ENCODE measurements at places on chromosomes 1 and 21.

DNA sequence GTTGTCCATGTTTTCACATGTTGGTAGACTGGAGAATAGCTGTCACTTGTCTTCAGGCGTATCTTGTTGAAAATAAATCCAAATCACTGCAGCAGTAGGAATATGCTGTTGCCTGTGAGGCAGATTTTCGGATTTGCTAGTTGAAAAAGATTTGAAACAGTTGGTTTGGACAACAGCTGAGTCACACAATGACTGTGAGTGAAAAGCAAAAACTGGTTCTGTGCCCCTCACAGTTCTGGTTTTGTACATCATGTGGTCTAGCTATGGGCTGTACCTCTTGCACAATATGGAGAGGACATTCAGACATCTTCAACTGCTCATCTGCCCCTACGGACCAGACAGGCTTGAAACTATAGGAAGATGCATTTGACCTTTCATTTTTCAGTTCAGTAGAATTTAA lies 1.8 kb downstream of the ARF1 start:
- DNase-seq, result no peak

DNA sequence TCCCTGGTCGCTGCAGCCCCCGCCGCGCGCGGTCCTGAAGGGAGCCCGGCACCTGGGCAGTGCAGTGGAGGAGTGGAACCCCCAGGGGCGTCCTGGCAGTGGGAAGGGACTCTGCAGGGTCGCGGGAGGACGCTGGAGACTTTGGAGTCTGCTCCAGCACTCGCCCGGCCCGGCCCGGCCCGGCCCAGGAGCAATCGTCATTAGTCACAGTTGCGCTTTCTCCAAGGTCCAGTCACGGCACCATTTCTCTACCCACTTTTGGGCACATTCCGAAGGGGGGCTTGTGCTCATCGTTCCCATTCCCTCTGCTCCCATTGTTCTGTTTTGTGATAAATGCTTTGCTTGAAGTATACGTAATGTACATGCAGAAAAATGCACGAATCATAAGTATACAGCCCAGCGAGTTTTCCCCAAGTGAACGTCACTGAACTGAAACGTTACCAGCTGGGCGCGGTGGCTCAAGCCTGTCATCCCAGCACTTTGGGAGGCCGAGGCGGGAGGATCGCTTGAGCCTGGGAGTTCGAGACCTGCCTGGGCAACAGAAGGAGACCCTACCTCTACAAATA lies 999 bp downstream of the THAP3 start:
- no peak for DNase-seq

DNA sequence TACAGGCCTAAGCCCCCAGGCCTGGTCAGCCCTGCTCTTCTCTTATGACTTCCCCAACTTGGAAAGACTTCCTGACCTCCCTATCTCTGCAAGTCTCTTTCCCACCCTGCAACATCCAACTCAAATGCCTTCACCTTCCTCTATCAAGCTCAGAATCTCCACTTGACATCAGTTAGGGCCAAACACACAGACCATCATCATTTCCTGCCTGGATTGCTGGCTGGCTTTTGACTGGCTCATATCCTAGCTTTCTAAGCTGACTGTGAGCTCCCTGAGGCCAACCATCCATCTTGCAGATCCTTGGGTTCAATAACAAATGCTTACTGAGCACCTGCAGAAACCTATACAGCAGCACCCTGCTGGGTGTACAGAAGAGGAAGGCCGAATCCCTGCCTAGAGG lies 137.3 kb upstream of the EDN2 start:
- DNase-seq, result no peak

GRCh38 chr1:247456914-247457639 lies 827 bp downstream of the OR2B11 start:
- no peak for DNase-seq

GRCh38 chr1:215001419-215002021 lies 81.0 kb upstream of the KCNK2 start:
- DNase-seq, result no peak

- no peak for DNase-seq
Observed at GRCh38 chr1:209657140-209657879, 5.1 kb upstream of the LAMB3 start.

- DNase-seq, result no peak
Observed at GRCh38 chr1:113141650-113142473, 68.9 kb downstream of the LRIG2 start.

DNA sequence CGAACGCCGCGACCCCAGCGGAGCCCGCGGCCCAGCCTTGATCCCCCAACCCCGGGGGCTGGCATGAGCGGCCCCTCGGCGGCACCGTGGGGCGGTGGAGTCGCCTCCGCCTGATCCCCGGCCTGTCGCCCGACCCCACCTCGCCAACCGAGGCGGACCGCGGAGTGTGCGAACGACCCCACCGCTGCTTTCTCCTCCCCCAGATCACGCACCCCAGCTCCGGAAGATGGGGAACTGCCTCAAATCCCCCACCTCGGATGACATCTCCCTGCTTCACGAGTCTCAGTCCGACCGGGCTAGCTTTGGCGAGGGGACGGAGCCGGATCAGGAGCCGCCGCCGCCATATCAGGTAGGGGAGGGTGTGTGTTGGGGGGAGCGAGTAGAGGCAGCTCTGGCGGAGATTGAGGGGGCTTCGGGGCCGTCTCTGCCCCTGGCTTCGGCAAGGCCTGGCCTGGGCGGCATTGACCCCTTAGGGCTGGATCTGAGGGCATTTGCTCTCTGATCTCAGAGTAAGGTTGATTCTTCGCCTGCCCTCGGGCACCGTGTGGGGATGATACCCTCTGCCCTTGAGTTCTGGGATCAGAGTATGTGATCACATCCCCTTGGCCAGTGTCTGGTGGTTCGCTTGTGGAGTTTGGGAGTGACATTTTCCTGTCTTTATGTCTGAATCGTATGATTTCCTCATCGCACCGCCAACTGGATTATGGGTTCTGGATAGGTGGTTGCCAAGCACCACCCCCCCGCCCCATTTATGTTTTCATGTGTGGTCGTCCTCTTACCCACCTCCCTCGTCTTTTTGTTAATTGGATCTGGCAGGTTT lies 668 bp downstream of the RNF11 start:
- peak; percentile 5 for DNase-seq

DNA sequence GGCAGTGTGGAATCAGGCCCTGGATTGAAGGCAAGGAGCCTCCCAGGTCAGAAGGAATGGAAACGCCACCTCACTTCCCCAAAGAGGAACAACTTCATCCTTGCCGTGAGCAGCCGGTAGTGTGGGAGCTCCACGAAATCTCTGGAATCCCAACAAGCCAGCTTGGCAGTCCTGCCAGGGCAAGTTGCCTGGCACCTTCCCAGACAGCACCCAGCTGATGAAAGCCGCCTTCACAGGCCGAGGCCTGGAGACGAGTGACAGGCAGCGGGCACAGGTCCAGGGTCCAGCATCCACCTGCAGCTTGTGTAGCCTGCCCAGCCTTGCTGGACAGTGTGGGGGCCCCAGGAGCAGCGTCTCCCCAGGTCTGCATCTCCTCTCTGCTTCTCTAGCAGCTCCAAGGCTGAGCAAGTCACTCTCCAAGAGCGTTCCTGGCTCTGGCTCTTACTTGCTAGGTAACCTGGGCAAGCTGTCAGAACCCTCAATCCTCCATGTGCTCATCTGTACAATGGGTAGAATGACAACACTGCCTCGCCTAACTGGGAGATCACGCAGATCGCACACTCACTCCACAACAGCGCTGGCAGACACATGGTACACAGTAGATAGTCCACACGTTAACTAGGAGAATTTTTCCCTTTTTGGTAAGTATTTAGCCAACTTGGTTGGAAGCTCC lies 43.0 kb downstream of the ACOT7 start:
- no peak for DNase-seq

DNA sequence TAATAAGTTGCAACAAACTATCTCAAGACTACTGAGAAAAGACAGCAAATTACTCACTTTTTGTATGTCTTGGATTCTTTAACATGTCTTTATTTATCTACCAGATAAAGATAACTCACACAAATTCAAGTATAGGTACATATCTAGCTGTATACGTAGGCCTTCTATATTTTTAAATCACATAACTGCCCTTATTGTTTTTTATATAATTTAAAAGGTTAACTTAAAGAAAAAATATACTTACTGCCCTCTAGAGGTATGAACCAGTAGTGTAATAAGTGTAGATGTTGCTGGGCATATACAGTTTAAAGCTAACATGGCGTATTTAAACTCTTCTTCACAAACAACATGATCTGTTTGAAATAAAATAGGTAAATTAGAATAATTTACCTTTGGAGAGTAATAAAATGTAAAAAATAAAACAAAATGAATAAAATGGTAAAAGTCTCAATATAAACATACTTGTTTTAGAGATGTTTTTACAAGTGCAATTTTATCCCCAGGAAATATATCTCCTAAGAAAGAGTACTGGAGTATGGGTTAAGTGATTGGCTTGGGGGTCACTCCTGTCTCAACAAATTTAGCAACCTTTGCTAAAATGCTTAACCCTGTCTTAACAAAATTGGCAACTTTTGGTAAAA lies 235.2 kb downstream of the KCNT2 start:
- DNase-seq, result no peak

GRCh38 chr1:240595476-240595875 lies 16.5 kb downstream of the GREM2 start:
- DNase-seq, result no peak

DNA sequence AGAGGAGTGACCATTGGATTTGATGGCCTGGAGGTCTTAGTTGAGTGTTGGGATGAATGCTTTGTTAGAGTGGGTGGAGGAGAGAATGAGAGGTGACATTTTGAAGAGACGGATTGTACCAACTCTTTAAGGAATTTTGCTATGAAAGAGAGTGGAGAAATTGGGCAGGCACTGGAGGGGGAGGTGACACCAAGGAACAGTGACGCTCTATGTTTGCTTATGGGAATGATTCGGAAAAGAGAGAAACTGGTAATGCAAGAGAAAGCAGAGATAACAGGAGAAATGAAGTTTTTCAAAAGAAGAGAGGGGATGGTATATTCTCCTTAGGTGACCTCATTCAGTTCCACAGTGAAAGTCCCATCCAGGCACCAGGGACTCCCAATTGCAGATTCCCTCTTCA lies 24.5 kb upstream of the PADI2 start:
- no peak for DNase-seq
